Lung (tissue), 17 donors: ENCODE measurements at places on chromosomes 6 and 20. TPM values are rescaled to one million over a fixed set of nuclear protein-coding genes. Genes with fewer than 3 reads are reported as not detected.

TENT5A gene
- 29.8 TPM for total RNA-seq

DNA sequence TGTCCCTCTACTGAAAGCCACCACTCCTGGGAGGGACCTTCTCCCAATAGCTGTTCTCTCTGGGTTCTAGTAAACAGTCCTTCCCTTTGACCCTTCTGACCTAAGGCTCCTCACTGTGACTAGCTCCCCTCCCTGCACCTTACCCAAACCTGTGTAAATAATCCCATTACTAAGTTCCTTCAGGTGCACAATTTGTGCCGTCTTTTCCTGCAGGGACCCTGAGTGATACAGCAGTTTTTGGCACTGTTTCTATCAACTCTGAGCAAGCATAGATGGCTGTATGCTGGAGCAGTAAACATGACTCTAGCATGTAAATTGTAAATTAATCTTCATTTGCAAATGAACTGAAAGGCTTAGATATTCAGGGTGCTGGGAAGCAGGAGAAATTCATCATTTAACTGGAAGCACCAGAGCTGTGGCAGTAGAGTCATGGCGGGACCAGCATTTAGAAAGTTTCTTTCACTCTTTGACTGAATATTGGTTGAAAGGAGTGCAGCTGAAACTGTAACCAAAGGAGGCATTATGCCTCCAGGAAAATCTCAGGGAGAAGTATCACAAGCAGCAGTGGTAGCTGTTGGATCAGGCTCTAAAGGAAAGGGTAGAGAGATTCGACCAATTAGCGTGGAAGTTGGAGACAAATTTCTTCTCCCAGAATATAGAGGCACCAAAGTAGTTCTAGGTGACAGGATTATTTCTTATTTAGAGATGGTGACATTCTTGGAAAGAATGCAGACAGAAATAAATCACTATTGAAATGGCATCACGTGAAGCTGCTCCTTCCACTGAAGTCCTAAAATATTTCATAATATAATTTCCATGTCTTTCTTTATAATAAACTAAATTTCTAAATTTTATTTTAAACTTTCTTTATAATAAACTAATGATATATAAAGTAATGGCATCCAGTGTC lies 117.8 kb downstream of the TCP11 start:
- peaks cover 21% of the 10 kb centered on the region for H3K4me1 ChIP-seq
- peak overlapping the region; percentile 74 for H3K27ac ChIP-seq
- DNase-seq = no peak
- H3K4me3 ChIP-seq = no peak overlapping the region
- no peaks in the 10 kb centered on the region for H3K27me3 ChIP-seq

CDSN gene
- total RNA-seq = 0.06 TPM

GRCh38 chr6:74018825-74019224 lies 322.8 kb downstream of the CD109 start:
- H3K4me1 ChIP-seq = no peaks in the 10 kb centered on the region
- H3K4me3 ChIP-seq = no peak overlapping the region
- H3K27me3 ChIP-seq = no peaks in the 10 kb centered on the region
- DNase-seq = no peak

CHMP4B gene
- 93.6 TPM for total RNA-seq

NOX3 gene
- not detected for total RNA-seq

- no peaks in the 10 kb centered on the region for H3K4me1 ChIP-seq
- no peak overlapping the region for H3K27ac ChIP-seq
- no peaks in the 10 kb centered on the region for H3K27me3 ChIP-seq
Measured at GRCh38 chr6:98657764-98658163, 176.6 kb upstream of the POU3F2 start.

GSTA2 gene
- total RNA-seq = 3.4 TPM

TFAP2C gene
- total RNA-seq = 6.3 TPM

SLC32A1 gene
- not detected for total RNA-seq

HUS1B gene
- 3.0 TPM for total RNA-seq

OPRL1 gene
- 1.6 TPM for total RNA-seq

RIPOR2 gene
- 66.9 TPM for total RNA-seq

RNF182 gene
- total RNA-seq = 2.1 TPM

DNA sequence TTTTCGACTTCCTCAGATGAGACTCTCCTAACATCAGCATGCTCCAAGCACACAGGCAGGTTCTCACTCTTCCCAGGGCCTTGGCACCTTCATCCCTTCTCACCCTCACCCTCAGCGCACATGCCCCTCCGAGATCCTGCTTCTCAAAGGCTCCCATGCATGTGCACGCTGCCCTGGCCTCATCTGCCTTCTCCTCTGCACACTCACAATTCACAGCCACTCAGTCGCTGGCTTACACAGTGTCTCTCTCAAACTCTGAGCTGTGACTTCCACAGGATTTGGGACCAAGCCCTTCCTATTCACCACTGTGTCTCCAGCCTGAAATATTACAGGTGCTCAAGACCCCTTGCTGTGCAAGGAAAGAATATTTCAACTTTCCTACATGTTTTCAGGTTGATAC lies 30.3 kb downstream of the WDR27 start:
- no peak for DNase-seq
- no peaks in the 10 kb centered on the region for H3K36me3 ChIP-seq
- H3K4me3 ChIP-seq = no peak overlapping the region
- peaks cover 2% of the 10 kb centered on the region for H3K4me1 ChIP-seq
- no peaks in the 10 kb centered on the region for H3K27me3 ChIP-seq

DNA sequence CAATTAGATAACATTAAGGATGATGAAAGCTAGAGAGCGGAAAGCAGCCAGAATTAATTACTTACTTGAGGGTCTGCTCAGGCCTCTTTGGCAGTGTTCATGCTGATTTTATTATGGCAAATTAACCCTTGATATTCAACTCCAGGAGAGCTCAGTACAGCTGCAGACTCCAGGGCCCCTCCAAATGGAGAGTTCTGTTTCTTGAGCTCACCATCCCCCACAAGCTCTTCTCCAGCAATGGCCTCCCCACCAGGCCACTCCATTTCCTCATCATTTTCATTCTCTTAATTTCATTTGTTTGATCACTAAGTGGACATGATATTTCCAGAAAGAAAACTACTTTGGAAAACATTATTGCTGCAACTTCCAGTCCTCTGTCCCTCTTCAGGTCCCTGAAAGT lies 513.3 kb upstream of the NOX3 start:
- no peaks in the 10 kb centered on the region for H3K27me3 ChIP-seq
- peak; percentile 24 for DNase-seq
- H3K27ac ChIP-seq = no peak overlapping the region
- H3K4me3 ChIP-seq = no peak overlapping the region
- H3K4me1 ChIP-seq = peaks cover 20% of the 10 kb centered on the region
- no peaks in the 10 kb centered on the region for H3K36me3 ChIP-seq
